Dorsolateral prefrontal cortex (tissue), 122 donors: ENCODE measurements at places on chromosomes 4 and X.

GRCh38 chr4:113157086-113157857, 107.8 kb downstream of the ANK2 start:
- no peak for DNase-seq

- no peak for DNase-seq
Measured at GRCh38 chr4:103099691-103100392, at the start of gene BDH2. BDH2 (minus strand) TSS chr4:103099834; CDS start chr4:103096254, 3,580 bp downstream.

DNA sequence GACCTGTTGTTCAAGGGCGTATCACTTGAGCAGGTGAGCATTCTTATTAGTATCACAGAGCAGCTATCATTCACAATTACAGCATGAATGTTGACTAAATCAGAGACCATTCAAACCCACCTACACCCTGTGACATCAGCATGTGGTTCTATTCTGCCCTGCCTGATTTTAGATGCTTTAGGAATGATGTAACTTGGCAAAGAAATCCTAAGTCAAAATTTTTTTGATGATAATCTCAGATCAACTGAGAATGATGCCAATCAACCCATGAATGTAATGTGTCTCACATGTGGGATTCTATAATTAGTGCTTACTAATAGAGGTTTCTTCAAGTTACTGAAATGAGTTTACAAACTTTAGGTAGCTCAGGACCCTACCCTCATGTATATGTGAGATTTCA, 13.4 kb upstream of the CHIC2 start:
- DNase-seq, result no peak

DNA sequence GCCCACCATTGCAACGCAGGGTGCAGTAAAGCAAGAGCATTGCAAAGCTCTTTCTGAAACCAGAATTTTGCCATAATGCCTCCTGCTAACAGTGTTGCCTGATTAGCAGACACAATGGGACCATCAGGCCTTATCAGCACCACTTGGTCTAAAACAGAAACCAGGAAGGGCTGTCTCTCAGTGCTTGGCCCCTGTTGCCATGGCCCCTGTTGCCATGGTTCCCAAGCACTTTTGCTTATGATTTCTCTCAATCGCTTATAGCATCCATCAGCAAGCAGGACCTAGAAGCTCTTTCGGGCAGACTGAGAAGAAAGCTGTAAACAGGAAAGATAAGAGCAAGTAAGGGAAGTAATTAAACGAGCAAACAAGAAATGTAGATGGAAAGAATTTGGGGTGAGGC, 36.8 kb downstream of the RTL5 start:
- DNase-seq, result peak; percentile 24

GRCh38 chrX:30027636-30028035, 187.7 kb upstream of the MAGEB2 start:
- no peak for DNase-seq

DNA sequence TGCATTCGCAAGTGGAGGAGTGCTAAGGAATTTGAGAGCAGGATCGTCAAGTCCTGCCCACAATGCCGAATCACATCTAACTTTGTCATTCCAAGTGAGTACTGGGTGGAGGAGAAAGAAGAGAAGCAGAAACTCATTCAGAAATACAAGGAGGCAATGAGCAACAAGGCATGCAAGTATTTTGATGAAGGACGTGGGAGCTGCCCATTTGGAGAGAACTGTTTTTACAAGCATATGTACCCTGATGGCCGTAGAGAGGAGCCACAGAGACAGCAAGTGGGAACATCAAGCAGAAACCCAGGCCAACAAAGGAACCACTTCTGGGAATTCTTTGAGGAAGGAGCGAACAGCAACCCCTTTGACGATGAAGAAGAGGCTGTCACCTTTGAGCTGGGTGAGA, 100.2 kb upstream of the MED14 start:
- no peak for DNase-seq

- DNase-seq, result no peak
Measured at GRCh38 chrX:22429704-22430103, 157.0 kb downstream of the CBLL2 start.

DNA sequence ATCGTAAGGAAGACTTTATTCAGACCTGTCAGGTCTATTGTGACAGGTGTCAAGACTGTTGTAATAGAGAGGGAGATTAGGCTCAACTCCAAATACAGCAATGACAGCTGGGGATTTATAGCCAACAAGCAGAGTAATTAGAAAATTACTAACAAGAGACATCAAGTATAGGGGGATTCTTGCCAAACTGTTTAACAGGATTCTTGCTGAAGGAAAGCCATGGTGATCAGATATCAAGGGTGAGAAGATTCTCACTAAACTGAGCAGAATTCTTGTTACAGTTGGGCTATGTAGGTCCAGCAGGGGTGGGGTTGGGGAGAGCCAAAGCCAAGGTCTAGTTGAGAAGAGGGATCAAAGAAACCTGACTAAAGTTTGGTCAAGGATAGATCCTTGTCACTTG, 461.0 kb upstream of the GALNT7 start:
- no peak for DNase-seq

DNA sequence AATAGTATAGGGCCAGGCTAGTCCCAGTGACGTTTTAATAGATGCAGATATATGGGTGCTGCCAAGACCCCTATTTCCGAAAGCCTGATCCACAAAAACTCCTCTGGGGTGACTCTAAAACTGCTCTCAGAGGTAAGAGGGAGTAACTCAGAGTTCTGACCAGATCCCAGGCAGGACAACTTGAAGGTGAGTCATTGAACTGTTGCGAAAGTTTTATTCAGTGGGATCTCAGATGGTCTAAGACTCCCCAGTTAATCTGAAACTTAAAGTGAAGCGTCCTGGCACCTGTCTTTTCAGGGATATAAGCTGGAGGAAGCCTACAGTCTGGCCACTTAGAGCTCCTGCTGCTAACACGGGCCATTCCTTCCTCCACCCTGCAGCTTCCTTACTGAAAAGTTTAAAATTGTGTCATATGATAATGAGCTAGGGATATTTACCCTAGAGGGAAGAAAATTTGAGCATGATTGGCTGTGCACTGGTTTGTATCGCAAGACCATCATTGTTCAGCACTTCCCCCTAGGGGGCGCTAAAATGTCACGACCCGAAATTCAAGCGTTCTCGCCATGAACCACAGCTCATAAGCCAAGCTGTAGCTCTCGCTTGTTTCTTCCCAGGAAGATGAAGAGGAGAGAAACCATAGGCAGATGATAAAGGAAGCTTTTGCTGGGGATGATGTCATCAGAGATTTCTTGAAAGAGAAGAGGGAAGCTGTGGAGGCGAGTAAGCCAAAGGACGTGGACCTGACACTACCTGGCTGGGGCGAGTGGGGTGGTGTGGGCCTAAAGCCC, 19.5 kb downstream of the UTP14A start:
- DNase-seq, result peak; percentile 67

DNA sequence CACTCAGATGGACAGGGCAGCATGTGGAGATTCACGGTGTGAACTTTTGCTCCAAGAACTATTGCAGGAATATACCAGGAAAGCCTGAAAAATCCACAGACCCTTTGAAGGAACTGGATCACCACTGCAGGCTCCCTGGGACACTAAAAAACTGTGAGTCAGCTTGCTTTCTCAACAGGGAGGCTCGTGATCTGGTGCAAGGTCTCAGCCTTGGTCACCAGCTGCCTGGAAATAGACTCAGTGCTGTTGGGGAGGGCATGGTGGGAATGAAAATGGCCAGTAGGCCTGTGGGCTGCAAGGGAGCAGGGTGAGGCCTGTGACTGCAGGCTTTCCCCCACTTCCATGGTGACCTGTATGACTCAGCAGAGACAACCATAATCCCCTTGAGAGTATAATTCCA, 426.4 kb upstream of the RPS6KA3 start:
- DNase-seq, result no peak

DNA sequence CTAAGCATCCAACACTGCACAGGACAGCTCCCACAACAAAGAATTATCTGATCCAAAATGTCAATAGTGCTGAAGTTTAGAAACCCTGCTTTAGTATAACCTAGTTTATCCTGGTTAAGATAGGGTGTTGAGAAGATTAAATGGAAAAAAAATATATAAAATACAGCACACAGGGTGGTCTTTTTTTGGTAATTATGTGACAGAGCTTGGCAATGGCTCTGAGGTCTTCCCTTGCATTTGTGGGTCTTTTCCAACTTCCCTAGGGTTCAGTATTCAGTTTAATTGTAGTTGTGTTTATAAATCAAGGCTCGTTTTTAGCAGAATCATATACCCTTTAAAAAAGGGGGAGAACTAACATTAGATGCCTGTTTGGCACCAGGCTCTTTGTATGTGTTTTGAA, 36.6 kb downstream of the REPS2 start:
- no peak for DNase-seq

DNA sequence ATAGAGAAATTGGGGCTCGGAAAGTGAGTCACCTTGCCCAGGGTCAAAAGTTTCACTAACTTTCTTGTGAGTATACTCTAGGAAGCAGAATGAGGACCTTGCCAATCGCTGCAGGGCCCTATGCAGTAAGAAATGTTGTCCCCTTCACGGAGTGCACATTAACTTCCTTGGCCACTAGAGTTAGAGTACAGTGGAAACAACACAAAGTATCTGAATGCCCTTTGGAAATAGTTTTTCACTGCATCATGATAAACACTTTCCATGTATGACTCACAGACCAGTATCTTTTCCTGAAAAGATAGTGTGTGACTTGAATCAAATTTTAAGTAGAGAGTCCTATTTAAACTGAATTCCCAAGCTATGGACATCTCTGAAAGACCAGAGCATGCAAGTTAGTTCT, 45.5 kb upstream of the STK26 start:
- no peak for DNase-seq

DNA sequence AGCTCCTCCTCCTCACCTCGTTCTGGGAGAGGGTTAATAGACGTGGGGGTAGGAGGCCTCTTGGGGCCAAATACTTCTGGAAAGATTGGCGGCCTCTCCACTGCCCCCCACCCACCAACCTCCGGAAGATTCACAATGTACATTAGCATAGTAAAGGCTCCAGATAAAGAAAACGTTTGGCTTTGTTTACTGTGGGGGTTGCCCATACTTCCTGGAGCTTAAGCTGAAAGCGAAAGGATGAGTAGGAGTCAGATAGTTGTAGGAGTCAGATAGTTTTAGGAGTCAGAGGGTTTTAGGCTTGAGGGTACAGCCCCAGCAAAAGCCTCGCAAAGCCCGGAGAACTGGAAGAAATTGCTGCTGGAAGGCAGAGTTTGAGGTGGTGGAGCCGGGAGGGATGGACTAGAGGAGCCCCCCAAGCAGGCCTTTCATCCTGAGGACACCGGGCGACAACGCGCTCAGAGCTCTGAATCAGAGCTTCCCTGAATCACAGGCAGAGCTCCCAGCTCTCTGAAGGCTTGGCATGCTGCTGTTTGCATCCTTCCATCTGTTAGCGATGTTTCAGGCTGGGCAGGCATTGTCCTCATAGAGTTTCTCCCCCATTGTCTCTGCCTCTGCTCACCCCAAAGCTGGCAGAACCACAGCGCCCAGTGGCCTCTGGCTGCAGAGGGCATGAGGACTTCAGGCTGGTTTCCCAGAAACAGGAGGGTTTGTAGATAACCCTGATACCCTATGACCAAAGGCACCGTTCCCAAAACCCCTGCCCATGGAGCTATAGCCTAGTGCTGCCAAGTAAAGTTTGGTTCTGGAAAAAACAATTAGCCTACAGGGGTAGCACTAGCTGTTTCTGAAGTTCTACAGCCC, 280.7 kb downstream of the BCOR start:
- DNase-seq, result peak; percentile 45

DNA sequence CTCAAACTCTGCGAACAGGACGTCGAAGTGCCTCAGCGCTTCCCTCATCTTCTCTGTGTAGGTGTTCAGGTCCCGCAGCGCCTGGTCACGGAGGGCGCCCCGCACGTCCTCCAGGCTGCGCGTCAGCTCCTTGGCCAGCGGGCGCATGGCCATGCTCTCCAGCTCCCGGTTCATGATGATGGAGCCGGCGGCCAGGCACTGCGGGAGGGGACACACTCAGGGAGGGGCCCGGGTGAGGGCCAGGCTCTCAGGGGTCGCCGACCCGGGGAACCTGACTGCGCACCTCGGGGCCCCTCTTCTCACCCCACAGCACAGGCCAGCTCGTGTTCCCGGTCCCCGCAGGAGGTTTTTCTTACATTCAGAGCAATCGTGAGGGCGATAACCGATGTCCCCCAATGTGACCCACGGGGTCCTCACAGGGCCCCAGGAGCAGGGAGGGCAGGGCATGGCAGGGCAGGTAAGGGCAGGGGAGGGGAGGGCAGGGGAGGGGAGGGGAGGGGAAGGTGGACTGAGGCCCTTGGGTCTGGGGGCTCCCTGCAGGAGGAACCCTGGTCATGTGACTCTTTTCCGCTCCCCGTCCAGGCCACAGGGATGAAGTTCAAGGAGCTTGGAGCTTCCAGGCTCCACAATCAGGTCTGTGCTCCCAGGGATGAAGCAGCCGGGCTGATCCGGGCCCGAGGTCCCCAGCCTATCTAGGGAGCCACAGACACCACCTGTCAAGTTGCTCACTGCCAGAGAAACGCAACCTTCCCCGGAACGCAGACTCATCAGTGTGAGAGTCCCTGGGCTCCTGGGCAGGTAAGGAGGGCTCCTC, 77.8 kb upstream of the MXD4 start:
- DNase-seq, result no peak
